NCI-H2081 treated with DMSO at 0.1 percent for 48 hours (cell line): ENCODE measurements at places on chromosomes 2 and 18.

GRCh38 chr18:31490387-31490786 is 7.6 kb upstream of the DSG2 start:
- DNase-seq: no peak

GRCh38 chr2:231387904-231388724 is 7.4 kb upstream of the B3GNT7 start:
- no peak for DNase-seq

GRCh38 chr2:44948565-44949328 is 7.2 kb downstream of the SIX3 start:
- no peak for DNase-seq

GRCh38 chr2:197949224-197949623 is 144.8 kb downstream of the PLCL1 start:
- DNase-seq: no peak

DNA sequence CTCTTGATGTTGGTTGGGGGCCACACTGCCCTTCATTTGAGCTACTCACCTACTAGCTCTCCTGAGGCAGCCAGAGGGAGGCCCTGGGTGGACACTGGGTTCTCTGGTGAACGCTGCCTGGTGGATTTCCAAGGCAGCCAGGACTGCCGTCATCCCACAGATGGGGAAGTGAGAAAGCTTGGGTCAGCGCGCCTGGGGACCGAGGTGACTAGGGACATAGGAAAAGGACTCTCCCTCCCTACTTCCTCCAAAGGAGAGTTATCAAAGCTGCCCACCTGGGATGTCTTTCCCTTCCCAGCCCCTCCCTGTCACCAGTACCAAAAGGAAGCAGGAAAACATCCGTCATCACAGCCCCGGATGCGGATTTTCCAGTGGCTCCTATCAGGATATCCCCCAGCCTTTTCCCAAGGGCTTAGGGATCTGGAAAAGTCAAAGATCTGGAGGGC is 3.8 kb upstream of the SEMA4C start:
- DNase-seq: no peak

DNA sequence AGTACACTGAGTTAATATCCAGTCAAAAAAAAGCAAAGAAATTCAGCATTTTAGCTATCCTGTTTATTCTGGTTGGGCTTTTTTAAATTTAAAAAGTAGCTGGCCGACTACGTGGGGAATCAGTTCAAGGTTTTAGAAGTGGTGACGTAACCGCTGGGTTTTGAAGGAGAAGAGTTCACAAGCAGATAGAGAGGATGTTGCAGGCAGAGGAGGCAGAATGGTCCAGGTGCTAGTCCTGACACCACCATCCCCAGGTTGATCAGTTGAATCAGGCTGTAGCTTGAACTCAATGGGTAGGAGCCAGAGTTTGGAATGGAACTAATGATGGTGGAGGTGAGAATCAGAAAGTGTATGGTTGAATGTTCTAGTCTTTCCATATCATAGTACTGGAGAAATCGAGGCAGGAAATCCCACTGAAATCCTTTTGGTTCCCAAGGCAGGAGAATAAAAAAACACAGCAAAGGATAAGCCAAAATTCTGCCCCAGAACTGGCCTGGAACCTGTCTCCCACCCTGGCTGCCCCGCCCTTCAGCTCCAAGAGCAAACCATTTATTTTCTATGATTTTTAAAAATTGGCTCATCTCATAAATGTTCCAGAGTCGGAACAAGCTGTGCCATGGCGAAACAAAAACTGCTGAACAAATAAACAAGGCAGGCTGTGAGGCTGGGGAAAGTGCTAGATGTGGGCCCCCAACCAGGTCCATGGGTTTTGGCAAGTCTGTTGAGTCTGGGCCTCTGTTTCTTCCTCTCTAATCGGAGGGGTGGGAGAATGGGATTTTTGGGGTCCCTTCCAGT is 44.0 kb downstream of the SLC4A1AP start:
- no peak for DNase-seq

- DNase-seq: no peak
Observed at GRCh38 chr2:11955884-11956291, 209.5 kb downstream of the LPIN1 start.

GRCh38 chr2:222941510-222942032 is 80.7 kb downstream of the ACSL3 start:
- no peak for DNase-seq

- DNase-seq: no peak
Observed at GRCh38 chr18:8685141-8685913, 20.0 kb upstream of the MTCL1 start.

GRCh38 chr2:124264551-124265091 is 239.5 kb downstream of the CNTNAP5 start:
- DNase-seq: no peak

DNA sequence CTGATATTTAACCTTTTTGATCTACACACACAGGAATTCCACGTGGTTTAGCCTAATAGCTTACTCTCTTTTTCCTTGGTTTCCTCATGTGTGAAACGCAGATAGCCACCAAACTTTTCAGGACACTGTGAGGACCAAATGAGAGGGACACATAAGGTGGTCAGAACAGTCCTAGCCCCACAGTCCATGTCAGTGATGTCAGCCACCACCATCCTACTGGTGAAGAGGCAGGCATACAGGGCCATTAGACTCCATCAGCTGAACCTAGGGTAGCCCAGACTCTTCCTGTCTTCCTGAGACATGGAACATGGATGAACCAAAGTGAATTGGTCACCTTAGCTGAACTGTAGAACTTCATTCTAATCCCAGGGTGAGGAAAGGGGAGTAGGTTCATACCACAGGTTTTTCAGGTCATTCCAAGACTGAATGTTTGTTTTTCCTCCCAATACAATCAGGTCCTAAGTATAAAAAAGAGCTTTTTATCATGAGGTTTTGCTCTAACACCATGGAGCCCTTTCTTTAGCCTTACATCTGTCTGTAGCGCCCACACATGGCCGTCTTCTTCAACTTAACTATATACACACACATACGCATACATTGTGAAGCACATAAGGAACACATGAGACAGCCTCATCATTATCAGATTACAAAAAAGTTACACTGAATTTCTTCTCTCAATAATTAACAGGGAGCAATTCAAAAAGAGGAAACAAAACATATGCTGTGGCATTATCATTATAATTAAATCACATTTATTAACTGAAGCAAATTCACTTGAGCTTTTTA is 18.5 kb upstream of the NFE2L2 start:
- no peak for DNase-seq

GRCh38 chr2:42297322-42297936 is 63.6 kb downstream of the COX7A2L start:
- no peak for DNase-seq

GRCh38 chr2:70820499-70820898 is at the start of gene CLEC4F:
CLEC4F (minus strand) TSS chr2:70820599; CDS start chr2:70820523, 76 bp downstream.
- no peak for DNase-seq

- no peak for DNase-seq
Observed at GRCh38 chr2:201854841-201855240, 48.5 kb downstream of the CDK15 start.

GRCh38 chr18:13051159-13051558 is 60.0 kb downstream of the CEP192 start:
- no peak for DNase-seq

- no peak for DNase-seq
Observed at GRCh38 chr2:146669735-146670134, 1175.1 kb upstream of the ACVR2A start.

DNA sequence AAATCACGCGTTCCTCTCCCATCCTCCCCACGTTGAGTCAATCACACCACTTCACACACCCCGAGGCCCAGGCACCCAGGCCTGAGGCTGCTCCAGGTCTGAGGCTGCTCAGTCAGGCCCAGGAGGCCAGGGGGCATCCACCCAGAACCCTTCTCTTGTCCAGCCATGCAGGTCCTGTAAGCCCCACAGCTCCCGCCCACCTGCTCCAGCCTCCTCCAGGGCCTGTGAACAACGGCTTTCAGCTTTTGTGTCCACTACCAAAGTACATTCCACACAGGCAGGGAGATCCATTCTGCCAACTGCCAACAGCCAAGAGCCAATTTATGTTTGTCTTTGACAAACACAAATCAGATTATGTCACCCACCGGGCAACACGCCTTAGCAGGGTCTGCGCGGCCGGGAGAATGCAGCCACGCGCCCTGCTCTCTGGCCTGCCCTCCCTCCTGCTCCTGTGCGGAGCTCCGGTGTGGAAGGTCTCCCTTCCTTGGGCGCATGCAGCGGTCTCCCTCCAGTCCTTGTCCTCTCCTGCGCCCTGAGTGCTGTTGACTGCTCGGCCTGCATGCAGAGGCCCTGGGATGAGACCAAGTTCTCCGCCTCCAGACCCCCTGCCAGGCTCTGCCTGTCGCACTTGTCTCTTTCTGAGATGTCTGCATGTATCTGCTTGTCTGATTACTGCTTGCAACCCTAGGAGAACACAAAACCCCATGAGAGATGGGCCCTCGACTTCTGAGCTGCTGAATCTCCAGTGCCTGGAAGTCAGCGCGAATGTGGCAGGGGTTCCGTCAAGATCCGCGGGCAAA is 146.6 kb downstream of the ZNF516 start:
- DNase-seq: peak; percentile 40

- no peak for DNase-seq
Observed at GRCh38 chr2:54259413-54260240, 3.6 kb upstream of the TSPYL6 start.

DNA sequence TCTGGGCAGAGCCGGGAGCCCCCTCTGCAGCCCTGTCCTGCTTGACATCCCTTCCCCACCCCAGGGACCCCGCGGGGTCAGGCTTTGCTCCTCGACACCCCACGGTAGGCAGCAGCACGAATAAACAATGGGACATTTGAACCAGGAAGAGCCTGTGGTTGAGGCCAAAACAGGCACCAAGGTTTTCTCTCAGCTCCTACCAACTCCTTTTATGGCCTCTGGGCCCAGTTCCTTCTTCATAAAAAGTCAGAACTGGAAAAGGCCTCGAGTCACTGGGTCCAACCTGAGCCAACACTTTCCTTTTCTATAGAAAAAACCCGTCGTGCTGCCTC is 20.6 kb downstream of the TEX44 start:
- DNase-seq: no peak

GRCh38 chr2:3242747-3243369 is 134.8 kb downstream of the EIPR1 start:
- no peak for DNase-seq

DNA sequence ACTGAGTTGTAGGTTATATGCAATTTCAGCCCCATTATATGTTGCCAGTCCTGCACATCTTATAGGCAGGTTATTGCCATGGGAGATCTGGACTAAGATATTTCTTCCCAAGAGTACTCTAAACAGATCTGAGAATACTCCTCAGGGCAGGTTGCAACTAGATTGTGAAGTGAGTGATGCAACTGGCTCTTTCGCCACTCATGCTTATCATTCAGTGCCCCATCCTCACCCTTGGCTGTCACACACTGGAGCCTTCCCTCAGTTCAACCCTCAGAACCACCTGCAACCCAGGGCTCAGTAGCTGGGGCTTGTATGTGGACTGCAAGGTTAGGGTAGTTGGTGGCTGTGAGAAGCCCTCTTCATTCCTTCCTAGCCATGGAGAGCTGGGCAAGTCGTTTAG is 14.1 kb downstream of the MERTK start:
- no peak for DNase-seq

- DNase-seq: no peak
Observed at GRCh38 chr2:85307527-85307897, 20.3 kb downstream of the TGOLN2 start.

GRCh38 chr2:216108310-216108966 is 710 bp upstream of the XRCC5 start:
- no peak for DNase-seq

DNA sequence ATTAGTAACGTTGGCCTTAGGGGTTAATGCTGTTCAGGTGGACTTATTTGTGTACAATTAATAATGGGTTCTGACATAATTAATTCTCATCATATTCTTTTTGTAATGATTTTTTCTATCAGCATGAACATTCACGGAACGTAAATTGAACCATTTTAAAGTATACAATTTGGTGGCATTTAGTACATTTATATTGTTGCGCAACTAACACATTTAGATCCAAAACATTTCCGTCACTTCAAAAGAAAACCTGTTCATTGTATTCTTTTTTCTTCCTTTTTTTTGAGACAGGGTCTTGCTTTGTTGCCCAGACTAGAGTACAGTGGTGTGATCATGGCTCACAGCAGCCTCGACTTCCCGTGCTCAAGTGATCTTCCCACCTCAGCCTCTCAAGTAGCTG is 65.8 kb downstream of the BOD1L2 start:
- DNase-seq: no peak

- no peak for DNase-seq
Observed at GRCh38 chr2:240449764-240450531, 14.5 kb downstream of the GPC1 start.

DNA sequence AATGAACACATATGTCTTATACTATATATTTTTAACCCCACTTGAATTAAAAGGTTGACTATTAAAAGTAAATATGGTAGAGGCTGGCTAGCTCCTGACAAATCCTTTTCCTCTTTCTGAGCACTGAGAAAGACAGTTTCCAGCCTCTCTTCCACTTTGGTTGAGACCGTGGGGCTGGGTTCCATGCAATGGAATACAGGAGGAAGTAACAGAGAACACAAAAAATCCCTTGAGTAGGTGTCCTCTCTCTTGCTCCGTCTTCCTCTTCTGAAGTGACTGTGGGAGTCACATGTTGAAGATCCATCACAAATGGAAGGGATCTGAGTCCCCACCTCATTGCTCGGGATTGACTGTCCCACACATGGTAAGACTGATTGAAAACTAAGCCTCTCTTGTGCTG is 36.6 kb upstream of the SIGLEC15 start:
- DNase-seq: no peak

GRCh38 chr2:174023591-174024523 is 58.7 kb upstream of the SP3 start:
- DNase-seq: no peak

DNA sequence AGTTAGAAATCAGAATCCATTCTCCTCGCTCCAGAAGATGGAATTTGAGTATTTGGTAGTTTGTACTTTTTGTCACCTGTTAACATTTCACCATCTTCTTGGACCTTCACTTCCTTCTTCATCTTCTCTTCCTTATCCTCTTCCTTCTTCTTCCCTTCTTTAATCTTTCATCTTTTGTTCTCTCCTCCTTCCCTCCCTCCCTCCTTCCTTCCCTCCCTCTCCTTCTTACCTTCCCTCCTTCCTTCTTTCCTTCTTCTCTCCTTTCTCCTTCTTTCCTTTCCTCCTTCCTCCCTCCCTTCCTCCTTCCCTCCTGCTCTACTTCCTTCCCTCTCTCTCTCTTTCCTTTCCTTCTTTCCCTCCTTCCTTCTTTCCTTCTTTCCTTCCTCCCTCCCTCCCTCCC is 31.1 kb upstream of the LTBP1 start:
- DNase-seq: no peak

GRCh38 chr2:61949458-61949713 is 43.9 kb downstream of the COMMD1 start:
- no peak for DNase-seq
